ENCODE measurements at places on chromosomes 16 and 17.

GRCh38 chr17:30819971-30820705 is 4.4 kb downstream of the CRLF3 start:
- no peak for DNase-seq

DNA sequence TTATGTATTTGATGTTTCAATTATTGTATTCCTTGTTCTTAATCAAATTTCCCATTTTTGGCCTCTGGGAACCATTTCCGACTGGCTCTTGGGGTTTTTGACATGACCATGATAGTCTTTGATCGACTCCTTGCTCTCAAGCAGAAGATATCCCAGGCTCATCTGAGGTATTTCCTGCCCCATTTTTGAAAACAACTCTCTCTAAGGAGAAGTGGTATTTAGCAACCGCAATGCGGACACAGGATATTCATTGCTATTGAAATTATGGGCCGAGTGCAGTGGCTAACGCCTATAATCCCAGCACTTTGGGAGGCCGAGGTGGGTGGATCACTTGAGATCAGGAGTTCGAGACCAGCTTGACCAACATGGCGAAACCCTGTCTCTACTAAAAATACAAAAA is 5.5 kb downstream of the TANGO6 start:
- no peak for DNase-seq

GRCh38 chr16:79071424-79071823 is 529.1 kb downstream of the MAF start:
- no peak for DNase-seq

- no peak for DNase-seq
Measured at GRCh38 chr16:5506021-5506420, 408.4 kb upstream of the EEF2KMT start.

DNA sequence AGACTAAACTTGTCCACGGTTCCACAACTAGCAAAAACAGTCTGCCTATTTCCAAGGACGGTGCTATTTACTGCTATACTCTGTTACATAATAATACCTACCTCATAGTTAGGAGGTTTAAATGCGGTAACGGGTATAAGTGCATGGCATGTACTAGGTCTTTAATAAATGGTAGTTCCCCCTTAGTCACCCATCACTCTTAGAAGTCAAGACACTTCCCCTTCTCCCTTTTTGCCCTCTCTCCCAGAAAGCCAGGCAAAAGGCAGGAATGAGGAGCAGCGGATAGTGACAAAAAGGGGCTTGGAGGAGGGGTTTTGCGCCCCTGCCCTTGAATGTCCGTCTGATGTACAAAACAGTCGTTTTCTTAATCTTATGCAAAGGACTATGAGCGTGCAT is 1.1 kb upstream of the LSM12 start:
- no peak for DNase-seq

DNA sequence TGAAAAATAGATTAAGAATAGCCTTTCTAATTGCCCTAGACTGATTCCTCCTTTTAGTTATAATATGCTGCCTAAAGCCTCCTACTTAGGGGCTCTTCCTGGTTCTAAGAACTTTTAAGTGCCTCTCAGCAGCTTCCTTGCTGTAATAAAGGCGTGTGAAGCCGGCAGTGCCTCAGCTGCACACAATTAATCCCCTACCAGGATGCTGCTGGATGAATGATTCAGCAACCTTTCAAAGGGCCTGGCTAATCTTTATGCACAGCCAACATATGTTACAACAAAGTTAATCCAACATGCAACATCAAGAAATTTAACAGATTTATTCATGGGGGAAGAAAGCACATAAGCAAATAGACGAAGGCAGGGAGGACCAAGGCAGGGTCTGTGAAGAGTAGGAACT is 145.2 kb downstream of the PMP22 start:
- DNase-seq: no peak

DNA sequence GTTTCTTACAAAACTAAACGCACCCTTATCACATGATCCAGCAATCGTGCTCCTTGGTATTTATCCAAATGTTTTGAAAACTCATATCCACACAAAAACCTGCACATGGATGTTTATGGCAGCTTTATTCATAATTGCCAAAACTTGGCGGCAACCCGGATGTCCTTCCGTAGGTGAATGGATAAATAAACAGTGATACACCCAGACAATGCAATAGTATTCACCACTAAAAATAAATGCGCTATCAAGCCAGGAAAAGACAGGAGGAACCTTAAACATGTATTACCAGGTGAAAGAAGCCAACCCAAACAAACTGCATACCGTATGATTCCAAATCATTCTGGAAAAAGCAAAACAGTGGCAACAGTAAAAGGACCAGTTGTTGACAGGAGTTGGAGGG is 10.0 kb downstream of the SPATA32 start:
- no peak for DNase-seq

DNA sequence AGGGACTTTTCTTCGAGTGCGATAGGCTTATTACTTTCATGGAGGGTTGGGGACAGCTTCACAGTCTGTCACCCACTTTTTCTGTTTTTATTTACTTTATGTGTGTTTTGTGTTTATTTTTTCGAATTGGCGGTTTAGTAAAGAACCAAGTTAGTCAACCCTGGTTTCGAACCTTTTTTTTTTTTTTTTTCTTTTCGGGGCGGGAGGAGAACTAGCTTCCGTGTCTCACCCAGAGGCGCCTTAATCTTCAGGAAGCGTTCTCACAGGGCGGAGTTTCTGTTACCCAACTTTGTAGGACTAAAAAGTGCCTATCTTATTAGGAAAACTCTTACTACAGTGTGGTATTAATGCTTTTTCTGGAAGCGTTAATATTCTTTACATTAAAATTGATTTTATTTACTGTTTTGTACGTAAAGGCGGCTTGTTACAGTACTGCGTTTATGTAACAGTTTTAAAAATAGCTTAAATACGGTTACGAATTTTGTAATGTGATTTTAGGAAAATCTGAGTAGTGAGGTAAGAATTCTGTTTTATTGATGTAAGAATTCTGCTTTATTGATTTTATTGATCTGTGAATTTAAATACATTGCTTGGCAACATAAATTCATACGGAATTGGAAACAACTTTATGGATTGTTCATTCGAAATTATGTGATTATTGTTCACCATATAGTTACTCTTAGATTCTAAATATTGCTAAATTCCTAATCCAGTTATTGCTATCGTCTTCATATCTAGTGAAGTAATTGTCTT is 885 bp downstream of the ZNF207 start:
- DNase-seq: no peak

DNA sequence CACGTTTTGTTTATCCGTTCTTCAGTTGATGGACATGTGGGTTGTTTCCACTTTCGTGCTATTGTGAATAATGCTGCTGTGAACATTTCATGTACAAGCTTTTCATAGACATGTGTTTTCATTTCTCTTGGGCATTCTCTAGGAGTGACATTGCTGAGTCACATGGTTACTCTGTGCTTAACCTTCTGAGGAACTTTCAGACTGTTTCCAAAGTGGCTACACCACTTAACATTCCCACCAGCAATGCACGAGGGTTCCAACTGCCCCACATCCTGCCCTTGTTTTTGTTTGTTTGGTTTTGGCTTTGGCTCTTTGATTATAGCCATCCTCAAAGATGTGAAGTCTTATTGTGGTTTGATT is 14.2 kb upstream of the PEMT start:
- no peak for DNase-seq

- DNase-seq: no peak
Measured at GRCh38 chr16:11946433-11946832, 4.6 kb upstream of the NPIPB2 start.

GRCh38 chr17:61310590-61310989 is 89.1 kb upstream of the TBX2 start:
- DNase-seq: no peak

- DNase-seq: no peak
Measured at GRCh38 chr17:13485327-13485726, 116.4 kb downstream of the HS3ST3A1 start.

DNA sequence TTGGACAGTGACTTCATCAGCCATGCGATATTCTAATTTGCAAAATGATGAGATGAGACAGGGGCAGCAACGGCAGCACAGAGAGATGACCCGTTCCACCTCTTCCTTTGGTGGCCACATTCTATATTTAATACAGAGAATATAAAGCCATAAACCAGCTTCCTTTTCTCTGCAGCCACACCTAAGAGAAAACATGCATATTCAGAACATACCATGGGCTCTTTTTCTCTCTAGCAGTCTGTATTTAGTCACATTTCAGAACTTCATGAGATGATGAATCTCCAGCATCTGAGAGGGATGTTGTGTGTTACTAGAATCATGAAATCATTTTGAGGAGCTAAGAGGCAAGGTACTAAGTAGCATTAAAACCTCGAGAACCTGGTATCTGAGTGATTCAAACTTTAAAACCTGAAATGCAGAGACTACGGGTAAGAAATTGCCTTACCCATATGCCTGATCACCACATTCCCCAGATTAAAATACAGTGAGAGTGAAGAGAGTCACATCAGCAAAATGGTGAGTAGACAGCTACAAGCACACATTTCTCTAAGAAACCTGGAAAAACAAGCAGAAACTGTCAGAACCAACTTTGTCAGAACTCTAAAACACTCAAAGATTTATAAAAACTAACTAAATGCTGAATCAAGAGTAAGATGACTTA is 55.5 kb upstream of the CPHXL start:
- DNase-seq: no peak

- no peak for DNase-seq
Measured at GRCh38 chr16:73527187-73527586, 479.3 kb upstream of the ZFHX3 start.

DNA sequence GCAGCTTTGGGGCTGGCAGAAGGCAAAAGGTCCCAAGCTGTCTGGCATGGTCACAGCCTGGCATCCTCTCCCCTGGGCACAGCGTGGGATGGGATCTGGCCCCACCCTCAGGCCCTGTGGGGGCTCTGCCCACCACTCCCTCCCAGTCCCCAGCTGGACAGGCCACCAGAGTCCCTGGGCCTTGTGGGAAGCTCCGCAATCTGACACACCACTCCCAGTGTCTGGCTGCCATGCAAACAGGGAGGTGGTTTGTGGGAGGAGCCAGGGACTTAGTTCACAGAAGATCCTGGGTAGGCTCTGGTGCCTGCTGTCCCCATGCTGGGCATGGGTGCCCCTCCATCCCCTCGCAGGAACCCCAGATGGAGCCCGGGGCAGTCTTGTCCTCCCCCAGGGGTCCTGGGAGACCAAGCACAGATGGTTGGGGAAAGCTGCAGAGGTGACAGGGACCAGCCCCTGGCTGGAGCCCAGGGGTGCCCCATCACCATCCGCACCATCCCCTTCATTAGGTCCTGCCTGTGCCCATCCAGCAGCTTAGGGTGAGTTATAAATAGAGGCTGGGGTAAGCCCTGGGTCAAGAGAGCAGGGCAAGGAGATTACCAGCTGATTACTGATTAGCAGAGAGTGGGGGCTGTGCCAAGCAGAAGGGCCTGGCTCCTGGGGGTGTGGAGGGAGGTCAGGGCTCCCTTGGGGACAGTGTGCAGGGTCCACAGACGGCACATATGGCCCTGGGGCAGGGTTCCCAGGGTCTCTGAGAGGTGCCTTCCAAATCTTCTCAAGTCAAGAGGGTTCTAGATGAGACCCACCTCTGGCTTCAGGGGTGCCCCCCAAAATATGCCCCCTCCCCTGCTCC is 6.2 kb downstream of the FSCN2 start:
- no peak for DNase-seq

GRCh38 chr16:4700380-4700996 is 7.1 kb downstream of the NUDT16L1 start:
- DNase-seq: peak; percentile 31
